ENCODE measurements at places on chromosomes 11 and 22.

DNA sequence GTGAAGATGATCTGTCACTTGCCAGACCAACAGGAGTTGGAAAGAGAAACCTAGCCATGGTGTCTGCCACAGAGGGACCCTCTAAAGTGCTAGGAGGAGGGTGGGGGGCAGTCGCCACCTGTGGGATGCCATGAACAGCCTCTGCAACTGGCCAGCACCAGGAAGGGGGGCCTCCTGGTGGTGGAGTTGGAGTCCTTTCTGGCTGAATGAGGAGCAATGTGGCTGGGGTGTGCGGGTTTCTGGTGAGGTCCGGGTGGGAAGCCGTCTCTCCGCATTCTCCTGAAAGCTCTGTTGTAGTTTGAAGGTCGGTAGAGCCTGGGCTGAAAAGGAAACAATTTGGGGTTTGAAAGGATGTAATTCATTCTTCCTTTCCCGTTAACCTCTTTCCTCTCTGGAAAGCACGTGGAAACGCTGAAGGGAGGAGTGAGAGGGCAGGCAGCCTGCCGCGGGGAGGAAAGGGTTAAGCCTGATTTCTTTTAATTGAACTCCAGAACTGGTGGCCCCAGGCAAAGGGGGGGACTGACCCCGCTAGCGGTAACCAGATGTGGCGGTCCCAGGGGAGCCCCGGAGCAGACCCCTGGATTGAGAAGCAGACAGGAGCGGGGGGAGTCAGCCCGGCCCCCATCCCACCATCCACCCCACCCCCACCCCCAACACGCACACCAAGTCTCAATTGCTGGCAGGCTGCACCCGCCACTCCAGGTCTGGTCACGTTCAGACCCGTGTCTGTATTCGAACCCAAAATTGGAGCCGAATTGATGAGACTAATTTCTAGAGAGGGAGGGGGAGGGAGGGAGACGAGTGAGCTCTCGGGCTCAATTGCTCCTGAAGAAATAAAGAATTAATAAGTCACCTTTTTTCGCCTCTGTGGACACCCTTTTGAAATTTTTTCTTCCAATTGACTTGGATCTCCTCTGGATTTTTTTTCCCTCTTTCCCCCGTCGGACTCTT lies 1.8 kb upstream of the FLI1 start:
- peak; percentile 9 for DNase-seq

DNA sequence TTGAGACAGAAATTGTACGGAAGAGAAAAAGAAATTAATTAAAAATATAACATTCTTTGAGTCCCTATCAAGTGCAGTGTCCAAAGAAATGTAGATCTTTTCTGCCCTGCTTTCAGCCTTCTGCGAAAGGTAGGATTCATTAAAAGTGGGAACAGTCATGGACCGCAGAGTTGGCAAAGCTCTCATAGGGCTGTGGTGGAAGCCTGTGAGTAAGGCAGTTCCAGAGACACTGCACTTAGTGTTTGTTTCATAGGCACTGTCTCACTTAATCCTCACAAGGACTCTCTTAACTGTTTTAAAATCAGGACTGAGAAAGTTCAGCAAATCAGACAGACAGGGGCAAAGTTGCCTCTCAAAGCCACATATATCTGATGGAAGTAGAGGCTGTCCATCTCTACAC lies 5.5 kb downstream of the MRGPRX2 start:
- DNase-seq: no peak

GRCh38 chr11:12205330-12205729 lies 94.9 kb downstream of the MICAL2 start:
- peak; percentile 42 for DNase-seq

DNA sequence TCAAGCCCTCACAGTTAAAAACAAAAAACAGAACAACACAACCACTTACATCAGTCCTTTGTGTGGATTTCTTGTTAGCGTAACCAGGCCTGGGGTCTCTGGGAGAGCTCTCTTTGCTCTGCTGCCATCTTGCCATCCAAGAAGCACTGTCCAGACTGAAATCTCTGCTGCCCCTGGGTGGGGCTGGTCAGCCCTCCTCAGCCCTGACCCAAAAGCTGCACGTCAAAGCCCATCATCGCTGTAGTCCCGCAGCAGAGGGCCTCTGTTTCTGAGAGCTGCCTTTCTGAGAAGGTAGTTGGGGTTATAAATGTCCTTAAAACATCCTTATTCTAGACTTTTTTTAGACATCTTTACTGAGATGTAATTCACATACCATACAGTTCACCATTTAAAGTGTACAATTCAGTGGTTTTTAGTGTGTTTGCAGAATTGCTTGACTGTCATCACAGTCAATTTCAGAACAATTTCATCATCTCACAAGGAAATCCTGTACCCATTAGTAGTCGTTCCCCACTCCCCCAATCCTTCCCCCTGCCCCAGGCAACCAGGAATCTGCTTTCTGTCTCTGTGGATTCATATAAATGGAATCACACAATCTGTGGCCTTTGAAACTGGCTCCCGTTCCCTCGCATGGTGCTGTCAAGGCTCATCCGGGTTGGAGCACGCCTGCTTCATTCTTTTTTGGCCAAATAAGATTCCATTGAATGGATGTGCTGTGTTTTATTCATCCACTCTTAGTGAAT lies 94.9 kb downstream of the TBC1D22A start:
- peak; percentile 36 for DNase-seq

- DNase-seq: no peak
These were observed 60.7 kb upstream of the MPEG1 start for GRCh38 chr11:59273373-59273841.

DNA sequence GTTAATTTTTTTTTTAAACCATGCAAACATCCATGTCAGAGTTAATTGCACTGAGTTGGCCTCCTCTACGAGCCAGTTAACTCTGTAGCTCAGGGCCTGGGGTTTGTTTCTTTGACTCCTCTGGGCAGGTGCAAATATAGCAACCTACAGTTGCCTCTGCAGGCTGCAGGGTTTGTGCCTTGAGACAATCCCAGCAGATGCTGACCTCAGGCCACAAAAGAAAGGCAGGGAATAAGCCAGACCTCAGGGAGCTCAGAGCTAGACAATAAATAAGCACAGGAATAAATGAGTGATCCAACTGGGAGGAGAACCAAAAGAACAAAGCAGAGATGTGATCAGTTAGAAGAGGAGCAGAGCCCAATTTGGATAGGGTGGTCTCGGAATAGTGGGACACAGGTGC lies 390.8 kb downstream of the SHANK2 start:
- DNase-seq: no peak

DNA sequence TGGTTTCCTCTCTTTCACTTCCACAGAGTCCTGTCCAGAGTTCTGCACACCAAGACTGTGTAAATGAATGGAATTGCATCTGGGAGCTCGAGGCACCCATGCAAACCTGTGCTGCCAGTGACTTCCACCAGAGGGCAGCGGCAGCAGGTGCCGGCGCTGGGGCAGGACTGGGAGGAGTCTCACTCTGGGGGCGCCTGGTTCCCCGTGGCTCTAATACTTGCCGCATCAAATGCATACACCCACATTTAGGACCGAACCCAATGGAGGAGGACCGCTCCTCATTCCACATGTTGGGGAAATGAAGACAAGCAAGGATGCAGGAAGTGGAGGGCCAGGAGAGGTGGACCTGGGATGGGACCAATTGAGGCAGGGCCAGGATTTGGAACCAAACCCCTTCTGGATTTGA lies 1.1 kb upstream of the CD6 start:
- DNase-seq: peak; percentile 56

DNA sequence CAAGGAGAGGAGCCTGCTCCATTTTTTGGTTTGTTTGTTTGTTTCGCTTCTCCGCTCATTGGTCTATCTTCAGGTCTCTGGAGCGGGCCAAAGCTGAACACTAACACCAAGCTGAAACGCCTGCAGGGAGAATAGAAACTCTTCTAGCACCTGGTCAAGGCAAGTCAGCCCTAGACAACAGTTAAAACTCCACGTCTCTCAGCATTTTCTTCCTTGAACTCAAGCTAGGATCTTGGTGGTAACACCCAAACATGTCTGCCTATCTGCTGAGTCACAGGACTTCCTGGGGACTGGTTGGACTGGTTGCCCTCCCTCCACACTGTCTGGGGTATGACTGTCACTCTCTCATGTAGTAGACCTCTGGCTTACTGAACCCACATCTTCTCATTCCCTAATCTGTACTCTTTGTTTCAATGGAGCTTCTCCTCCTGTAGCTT lies 23.9 kb upstream of the RBFOX2 start:
- no peak for DNase-seq

DNA sequence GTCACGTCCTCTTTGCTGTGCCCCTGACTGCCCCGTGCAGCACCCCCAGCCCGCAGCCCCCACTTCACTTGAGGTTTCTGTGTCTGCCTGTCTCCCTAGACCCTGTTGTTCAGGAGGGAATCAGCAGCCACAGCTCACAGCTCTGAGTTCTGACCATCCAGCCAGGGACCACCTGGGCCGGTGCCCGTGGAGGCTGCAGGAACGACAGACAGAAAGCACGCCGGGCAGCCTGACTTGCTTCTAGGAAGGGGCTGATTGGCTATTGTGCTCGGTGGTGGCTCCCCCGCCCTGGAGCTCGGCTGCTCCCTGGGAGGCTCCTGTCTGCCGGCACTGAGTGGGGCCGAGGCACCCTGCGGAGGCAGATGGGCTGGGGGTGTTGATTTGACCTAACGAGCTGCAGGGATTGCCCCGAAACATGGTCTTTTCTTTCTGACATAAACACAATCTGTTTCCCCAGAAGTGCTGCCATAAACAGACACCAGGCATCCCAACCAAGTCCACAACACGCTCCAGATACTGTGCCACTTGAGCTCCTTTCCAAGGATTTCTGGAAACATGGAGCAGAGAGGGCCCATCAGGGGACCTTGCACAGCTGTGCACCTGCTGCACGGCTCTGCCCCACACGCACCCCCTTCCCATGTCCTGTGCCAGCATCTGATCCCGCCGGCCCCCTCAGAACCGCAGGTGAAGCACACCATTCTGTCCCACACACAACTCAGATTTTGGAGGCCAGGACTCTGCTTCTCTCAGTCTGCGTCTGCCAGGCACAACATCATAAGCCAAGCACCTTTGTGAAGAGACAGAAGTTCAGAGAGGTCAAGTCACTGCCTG lies 855.9 kb downstream of the TBC1D22A start:
- no peak for DNase-seq

DNA sequence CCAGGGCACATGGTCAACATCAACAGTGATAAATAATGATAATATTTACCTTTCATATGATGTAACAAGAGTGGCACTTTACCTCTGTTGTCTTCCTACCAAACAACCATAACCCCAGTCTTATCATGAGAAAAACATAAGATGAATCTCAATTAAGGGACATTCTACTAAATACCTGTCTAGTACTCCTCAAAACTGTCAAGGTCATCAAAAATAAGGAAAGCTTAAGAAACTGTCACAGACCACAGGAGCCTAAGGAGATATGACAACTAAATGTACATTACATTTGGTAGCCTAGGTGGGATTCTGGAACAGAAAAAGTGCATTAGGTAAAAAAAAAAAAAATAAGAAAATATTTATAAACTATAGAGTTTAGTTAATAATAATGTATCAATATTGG lies 118.1 kb downstream of the CCDC34 start:
- DNase-seq: no peak

- DNase-seq: no peak
These were observed 123.9 kb upstream of the OPCML start for GRCh38 chr11:133656082-133656635.

- DNase-seq: no peak
These were observed 659.4 kb downstream of the TBC1D22A start for GRCh38 chr22:47421846-47422245.

- no peak for DNase-seq
These were observed 303.6 kb downstream of the SBF2 start for GRCh38 chr11:9990221-9990973.

DNA sequence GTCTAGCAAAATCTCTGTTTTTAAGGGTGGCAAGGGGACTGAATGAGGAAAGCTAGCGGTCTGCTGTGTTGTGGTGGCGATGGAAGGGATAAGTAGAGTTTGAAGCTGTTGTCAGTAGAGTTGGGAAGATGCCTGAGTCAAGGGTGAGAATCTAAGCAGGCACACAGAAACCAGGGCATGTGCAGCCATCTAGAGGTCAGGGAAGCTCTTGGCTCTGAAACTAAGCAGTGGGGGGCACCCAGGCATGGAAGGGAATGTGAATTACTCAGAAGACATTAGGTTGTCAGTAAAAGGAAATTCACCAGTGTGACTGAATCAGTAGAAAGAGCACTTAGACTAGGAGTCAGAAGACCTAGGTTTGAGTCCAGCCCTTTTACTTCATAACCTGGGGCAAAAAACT lies 15.4 kb downstream of the BMAL1 start:
- no peak for DNase-seq

DNA sequence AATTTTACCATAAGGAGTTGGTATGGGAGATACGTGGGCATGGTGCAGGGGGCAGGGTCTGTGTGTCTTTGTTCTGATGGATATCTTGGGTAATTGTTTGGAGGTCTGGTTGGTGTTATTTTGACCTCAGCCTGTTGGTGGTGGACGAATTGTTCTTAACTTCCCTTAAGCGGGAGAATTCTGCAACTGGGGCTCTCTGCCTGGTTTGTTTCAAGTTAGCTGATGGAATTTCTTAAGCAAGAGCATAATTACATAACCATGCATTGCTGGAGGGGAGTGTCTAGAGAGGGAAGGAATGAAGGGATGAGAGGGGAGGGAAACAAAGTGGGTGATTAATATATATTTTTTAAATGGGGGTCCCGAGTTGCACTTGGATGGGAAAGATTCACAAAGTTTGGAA lies 908.5 kb upstream of the RAG2 start:
- peak; percentile 36 for DNase-seq
